Kidney glomerular epithelial cell (primary cell): ENCODE measurements at places on chromosomes 4 and X.

DNA sequence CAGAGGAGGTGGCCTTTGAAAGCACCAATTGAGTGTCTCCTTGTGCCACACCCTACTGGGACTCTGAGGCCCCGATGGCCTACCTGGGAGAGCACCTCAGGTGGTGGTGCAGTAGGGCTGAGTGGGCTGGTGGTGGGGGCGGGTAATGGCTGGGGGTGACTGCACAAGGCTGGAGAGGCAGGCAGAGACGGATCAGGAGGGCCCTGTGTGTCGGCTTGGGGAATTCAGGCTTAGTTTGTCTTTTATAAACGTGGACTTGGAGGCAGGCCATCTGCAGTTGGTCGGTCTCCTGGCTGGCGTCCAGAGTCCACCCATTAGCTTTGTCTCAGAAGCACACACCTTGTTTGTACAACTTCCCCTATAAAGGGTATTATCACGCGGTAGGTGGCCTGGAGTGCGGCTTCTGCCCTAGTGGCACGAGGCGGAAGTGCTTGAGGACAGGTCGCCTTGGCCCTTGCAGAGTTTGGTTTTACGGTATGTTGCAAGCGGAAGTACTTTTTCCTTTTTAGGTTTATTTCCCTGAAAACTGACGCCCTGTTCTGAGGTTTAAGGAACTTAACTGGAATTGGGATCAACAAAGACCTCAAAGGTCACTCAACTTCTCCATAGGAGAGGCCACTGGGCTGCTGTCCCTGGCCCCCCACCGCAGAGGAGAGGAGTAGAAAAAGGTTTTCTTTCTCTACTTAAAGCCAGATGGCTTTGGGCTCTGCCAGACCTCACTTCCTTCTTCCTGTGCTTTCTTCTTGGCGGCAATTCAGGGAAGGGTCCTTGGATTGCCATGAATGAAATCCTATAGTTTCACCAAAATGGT lies 8.0 kb downstream of the TBC1D14 start:
- DNase-seq = peak; percentile 12

GRCh38 chrX:19924285-19924684 lies 36.9 kb upstream of the SH3KBP1 start:
- no peak for DNase-seq

- no peak for DNase-seq
Measured at GRCh38 chr4:55568905-55569504, 22.3 kb upstream of the CLOCK start.

DNA sequence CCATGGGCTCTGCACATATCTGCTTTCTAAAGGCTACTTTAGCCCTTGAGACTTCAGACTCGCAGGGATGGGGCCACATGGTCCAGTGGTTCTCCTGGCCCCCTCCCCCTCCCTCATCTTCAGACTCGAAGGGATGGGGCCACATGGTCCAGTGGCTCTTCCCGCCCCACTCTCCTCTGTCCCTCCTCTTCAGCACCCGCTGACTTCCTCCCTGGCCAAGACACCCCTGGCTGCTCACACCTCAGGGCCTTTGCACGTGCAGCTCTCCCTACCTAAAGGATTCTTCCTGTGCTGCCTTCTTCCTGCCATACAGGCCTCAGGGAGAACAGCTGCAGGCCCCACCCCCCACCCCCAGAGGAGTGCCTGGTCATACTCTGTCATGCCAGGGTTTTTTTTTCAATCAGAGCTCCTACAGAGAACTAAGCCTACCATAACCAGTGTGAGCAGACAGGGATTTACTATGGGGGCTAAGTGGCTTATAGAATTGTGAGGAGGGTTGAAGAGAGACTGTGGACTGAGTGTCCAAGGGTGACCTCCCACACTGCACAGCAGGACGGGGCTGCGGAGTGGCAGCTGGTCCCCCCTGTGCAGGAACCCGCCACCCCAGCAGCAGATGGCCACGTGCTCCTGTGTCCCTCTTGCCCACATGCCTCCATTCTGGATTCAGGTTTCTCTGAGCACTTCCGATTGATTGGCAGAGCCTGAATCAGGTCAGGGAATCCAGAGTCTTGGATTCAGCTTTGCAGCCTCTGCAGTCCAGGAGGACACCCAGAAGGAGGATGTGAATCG lies 6.1 kb upstream of the SPON2 start:
- DNase-seq = no peak

DNA sequence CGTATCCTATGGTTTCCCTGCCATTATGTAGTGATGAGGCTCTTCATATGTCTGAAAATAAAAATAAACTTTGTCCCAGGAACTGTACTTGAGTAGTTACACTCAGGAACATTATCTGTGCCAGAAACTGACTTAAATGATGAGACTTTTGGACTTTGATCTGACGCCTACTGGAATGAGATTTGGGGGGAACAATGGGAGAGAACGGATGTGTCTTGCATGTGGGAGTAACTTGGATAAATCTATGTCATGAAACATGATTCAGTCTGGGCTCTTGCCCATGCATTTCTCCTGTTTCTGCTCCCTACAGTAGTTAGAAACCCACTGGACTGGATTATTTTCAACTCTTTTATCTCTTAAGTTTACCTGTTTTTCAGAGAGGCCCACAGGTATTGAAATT lies 2351.4 kb downstream of the PCDH7 start:
- DNase-seq = peak; percentile 60

DNA sequence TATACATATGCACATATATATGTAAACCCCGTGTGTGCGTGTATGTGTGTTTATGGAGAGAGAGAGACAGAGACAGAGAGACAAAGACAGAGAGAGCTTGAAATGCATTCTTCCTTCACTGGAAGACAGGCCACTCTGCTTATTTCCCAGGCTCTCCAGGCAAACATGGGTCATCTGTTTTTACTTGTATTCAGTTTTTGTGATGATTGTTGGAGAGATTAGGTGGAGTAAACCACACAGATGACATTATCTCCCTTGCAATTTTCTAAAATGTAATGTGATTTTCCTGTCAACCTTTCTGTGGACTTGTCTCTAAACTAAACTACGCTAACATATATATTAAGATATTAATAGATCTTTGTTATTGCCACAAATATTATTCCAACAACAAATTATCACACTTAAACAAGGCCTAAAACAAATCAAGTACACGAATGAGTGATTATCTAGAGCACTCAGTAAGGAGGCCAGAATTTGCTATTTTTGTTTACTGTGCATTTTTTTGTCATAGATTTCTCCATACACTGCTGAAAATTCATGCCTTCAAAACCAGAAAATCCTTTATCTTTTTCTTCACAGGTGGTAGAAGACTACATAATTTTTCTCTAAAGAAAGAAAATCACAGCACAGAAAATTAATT lies 251.8 kb upstream of the SLIT2 start:
- DNase-seq = no peak

DNA sequence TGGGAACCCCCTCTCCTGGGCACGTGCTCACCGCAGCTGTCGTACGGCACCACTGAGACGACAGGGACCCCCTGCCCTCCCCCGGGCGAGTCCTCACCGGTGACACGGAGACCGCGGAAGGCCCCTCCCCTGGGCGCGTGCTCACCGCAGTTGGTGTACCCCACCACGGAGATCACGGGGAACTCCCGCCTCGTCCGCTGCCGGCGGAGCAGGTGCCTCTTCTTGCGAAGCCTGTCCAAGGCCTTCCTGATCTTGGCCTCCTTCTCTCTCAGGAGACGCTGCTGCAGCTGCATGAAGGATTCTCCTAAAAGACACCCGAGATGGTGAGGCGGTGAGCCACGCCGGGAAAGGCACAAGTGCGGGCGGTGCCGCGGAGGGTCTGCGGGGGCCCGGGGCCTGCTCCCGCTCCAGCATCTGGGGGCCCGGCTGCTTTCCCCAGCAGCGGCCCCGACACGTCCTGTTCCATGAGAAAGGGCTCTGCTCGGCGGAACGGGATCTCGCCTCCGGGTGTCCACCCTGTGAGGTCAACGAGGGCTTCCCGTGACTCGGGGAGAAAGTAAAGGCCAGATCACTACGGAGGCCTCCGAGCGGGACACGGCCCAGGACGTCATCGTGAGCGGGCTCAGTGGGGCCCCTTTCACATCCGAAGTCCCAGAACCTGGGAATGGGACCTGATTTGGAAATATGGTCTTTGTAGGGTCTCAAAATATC lies 5.8 kb downstream of the GTPBP6 start:
- DNase-seq = no peak

DNA sequence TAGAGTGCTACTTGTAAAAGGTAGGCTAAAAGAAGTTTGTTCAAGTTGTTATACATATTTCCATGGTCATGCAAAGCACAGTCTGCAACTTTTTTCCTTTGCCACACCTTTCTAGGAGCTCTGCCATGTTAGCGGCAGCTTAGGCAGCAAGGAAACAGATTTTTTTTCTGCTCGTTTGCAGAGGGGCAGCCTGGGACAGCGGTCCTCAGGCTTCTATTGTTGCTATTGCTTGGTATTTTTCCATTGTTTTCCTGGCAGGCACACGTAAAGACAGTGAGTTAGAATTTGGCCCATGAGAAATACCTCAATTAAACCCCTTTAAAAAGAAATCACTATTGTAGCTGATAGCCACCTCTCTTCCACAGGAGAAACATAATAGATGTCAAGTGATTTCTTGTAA lies 391.4 kb downstream of the SH2D1A start:
- DNase-seq = no peak

DNA sequence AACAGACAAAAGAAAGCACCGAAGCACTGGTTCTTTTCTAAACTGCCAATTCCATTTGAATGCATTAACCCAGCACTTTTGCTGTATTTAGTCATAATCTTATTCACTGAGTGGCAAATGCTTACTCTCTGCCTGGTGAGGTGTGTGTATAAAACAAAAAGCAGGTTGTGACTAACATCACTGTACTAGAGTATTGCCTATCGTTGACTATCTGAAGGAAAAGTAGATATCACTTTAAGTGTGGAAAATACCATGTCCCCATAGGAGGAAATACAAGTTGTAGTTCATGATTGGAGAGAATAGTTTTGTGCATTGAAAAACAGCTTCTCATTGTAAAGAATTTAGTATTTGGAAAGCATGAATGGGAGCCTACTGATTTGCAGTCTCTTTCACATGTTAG lies 2.7 kb downstream of the PDLIM5 start:
- no peak for DNase-seq

GRCh38 chr4:7089213-7089986 lies 21.5 kb upstream of the GRPEL1 start:
- no peak for DNase-seq

DNA sequence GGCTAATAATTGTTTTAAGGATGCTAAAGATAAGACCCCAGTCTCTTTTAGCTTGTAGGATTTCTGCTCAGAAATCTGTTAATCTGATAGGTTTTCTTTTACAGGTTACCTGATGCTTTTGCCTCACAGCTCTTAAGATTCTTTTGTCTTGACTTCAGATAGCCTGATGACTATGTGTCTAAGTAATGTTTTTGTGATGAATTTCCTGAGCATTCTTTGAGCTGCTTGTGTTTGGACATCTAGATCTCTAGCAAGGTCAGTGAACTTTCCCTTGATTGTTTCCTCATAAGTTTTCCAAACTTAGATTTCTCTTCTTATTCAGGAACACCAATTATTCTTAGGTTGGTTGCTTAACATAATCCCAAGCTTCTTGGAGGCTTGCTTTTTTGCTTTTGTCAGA lies 104.1 kb downstream of the ZNF518B start:
- DNase-seq = no peak

DNA sequence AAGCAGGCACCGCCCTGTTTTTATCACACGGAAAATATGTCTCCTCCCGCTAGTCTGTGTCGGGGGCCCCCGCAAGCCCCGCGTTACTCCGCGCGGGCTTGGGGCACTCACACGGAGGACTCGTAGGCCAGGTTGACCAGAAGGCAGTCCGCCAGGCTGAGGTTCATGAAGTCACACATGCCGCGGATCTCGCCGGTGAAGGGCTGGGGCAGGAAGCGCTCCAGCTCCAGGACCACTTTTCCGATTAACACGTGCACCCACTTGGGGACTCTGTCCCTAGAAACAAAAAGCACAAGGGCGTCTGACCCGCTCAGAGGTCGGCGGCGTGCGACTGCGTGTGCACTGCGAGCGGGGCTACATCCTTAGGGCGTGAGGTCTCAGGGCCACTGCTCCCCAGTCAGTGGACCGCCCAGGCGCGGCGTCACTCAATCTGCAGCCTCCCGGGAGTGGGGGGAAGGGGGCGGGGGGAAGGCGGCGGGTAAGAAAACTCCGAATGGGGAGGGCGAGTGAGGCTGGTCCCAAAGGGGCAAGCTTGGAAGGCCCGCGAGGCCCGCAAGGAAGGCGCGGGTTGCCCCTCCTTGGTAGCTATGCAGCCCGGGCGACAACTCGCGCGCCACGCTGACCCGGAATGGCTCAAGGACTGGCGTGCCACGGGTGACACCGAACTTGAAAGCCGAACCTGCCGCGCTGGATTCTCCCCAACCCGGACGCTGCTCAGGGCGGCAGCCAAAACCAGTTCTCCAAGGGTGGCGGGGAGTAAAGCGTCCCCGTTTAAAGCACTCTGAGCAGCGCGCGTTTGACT lies 722 bp downstream of the NAAA start:
- peak; percentile 26 for DNase-seq

DNA sequence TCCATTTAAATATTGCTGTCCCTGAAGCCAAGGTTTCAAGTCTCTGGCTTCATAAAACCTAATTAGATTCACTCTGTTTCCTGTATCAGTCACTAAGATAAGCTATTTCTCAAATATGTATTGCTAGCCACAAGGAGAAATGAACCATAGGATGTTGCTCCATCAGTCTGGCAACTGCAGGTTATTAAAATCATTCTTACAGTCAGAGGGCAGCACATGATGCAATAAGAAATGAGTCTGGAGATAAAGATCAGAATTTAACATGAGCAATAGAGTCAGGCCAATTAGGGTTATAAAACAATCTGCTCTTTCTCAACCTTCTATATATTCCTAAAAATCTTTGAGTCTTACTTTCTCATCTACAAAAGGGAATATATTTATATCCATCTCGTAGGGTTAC lies 7.2 kb downstream of the PRKG2 start:
- no peak for DNase-seq

DNA sequence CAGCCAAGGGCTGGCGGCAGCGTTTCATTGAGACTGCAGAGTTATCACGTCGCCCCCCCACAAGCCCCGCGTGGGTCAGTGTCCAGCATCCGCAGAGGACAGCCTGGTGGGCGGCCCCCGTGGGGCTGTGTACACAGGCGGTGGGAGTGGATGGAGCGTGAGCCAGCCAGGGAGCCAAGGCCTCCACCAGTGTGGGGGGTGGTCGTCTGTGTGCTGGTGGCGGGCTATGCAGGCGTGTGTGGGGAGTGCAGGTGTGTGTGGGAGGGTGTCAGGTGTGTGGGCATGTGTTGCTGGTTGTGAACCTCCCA lies 56.5 kb upstream of the NKX1-1 start:
- DNase-seq = no peak

- no peak for DNase-seq
Measured at GRCh38 chrX:37834937-37835336, 12.4 kb downstream of the DYNLT3 start.

- no peak for DNase-seq
Measured at GRCh38 chr4:115259642-115260041, 146.2 kb upstream of the NDST4 start.

GRCh38 chr4:186593587-186593973 lies 38.2 kb upstream of the MTNR1A start:
- DNase-seq = no peak

GRCh38 chr4:114701491-114701890 lies 102.9 kb downstream of the UGT8 start:
- DNase-seq = no peak

DNA sequence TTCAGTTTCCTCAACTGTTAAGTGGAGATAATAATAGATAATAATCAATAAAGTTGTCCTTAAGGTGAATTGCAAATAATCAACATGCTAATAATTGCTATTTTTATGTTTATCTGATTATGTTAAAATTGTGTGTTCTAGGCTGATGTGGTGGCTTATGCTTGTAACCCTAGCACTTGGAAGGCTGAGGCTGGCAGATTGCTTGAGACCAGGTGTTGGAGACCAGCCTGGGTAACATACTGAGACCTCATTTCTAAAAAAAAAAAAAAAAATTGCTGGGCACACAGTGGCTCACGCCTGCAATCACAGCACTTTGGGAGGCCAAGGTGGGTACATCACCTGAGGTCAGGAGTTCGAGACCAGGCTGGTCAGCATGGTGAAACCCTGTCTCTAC lies 175.2 kb downstream of the GC start:
- no peak for DNase-seq
